Panc1 (cell line): ENCODE measurements at places on chromosomes 6 and 20. TPM values are rescaled to one million over a fixed set of nuclear protein-coding genes. Genes with fewer than 3 reads are reported as not detected.
A peak's percentile ranks its signal among the peaks of the same experiment; 100 is the strongest.

The TRAPPC3L gene
- not detected for total RNA-seq

The PSORS1C2 gene
- not detected for total RNA-seq

The KCNQ2 gene
- 19.4 TPM for total RNA-seq

- DNase-seq: peak; percentile 71
Observed at GRCh38 chr6:125584468-125584939, 164.9 kb upstream of the HEY2 start.

- DNase-seq: no peak
Observed at GRCh38 chr20:36688630-36689029, 42.6 kb upstream of the SLA2 start.

DNA sequence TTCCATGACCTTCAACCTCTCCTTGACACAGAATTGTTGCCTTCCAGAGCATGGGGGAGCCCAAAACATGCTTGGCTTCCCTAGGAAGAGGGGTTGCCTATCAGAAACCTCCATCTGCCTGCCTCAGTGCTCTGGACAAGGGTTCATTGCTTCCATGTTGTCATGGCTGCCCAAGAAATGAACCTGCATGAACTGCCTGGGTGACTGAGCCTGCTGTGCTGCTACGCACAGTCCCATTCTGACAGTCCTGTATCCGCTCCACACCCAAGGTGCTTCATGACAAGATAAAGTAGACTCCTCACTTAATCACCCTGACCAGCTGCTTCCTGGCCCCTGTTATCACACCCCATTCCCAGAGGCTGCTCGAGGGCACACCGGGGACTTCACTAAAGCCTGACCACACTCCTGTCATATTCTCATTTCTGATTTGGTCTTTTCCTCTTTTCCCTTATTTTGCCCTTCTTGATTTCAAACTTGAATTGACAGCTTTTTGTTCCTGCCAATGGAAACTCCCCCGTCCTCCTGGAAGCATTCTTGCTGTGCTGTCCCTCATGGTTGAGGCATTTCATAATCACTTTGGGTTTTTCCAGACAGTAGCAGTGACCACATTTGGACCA is 31.9 kb downstream of the GMPR start:
- DNase-seq: no peak

DNA sequence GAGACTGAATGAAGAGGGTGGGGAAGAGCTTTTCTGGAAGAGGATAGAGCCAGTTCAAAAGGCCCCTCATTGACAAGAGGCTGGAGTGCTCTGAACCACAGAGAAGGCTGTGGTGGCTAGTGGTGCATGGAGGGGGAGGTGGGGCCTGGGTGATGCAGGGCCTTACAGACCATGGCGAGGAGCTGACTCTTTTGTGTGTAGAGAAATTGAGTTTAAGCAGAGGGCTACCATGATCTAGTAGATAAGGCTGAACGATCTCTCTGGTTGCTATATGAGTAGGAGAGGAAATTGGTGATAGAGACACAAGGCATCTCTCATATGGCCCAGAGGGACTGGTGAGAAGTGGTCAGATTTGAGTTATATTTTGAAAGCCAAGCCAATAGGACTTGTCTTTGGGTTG is 137.6 kb downstream of the UST start:
- no peak for DNase-seq
